ENCODE measurements at places on chromosomes 7 and 10.

DNA sequence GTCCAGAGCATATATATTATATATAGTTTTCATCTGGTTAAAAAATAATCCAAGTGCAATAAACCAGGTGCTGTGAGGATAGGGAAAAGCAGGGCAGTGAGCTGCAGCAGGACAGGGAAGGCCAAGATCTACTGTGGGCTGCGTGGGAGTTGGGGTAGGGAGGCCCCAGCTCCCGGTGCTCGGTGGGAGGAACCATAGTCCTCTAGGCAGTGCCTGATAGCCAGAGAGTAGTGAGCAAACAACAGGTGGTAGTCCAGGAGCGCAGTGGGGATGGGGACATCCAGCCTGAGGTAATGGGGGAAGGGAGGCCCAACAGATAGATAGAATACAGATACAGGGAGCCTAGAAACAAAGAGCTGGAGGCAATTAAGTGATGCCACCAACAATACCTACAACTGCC, 4.1 kb upstream of the BMPR1A start:
- DNase-seq = no peak

DNA sequence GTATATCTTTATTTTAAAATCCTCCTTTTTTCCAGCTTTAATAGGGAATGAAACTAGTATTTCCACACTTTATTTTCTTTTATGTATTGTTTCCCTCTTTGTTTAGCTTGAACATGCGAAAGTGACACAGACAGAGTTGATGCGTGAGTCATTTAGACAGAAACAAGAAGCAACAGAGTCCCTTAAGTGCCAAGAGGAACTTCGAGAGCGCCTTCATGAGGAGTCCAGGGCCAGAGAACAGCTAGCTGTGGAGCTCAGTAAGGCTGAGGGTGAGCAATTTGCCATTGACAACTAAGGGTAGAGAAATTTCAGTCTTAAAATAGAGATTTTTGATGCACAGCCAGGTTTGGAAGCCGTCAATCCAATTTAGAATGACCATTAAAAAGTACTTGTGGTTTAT, 73.1 kb downstream of the CYP51A1 start:
- DNase-seq = no peak

DNA sequence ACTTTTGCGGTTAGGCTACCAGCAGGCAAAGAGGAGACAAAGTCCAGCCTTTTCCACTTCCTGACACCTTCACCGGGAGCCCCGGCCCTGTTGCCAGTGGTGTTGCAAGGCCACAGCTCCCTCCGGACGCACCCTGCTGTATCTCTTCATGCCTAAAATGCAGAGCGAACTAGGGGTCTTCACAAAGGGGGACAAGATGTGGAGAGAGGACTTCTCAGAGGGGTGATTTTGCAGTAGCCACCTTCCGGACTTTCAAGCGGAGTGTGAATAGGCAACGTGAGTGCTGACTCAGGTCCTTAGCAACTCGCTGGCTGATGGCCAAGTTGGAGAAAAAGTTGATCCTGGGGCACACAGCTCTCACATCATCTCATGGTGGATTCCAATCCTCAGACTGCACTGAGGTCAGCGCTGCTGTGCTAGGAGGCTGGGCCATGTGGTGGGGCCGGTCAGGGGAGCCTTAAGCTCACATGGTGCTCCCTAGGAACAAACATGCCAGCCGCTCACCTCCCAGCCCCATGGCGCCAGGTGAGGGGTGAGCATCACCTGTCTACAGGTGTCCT, 166.3 kb downstream of the LCOR start:
- DNase-seq = no peak

GRCh38 chr10:18599392-18599791, 52.0 kb downstream of the NSUN6 start:
- DNase-seq = no peak

- DNase-seq = no peak
These were observed 61.9 kb upstream of the ADO start for GRCh38 chr10:62742536-62743061.

DNA sequence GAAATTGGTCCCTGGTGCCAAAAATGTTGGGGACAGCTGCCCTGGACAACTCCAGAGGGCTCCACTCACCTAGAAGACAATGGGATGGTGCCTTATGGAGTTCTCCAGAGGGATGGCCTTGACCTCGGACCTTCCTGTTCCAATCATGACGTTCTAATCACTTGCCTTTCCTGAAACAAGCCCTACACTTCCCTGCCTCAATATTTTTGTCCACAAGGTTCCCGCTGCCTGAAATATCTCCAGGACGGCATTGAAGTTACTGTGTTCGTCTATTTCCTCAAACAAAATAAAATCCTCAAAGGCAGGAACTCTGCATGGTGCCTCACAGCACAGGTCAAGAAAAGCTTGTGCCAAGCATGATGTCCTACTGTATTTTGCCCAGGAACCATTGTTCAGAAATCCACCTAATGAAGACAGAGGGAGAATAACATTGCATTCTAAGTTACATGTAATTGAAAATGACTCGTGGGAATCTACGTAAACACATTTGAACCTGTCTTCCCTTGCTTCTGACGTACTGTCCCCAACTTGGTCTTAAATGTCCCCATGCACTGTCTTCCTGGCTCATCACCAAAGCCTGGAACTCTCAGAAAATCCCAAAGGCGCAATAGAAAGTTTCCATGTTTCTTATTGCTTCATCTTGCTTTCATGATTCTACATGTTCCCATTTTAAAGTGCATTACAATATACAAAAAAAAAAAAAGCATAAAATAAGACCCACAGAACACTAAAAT, 342.3 kb upstream of the NRP1 start:
- no peak for DNase-seq

DNA sequence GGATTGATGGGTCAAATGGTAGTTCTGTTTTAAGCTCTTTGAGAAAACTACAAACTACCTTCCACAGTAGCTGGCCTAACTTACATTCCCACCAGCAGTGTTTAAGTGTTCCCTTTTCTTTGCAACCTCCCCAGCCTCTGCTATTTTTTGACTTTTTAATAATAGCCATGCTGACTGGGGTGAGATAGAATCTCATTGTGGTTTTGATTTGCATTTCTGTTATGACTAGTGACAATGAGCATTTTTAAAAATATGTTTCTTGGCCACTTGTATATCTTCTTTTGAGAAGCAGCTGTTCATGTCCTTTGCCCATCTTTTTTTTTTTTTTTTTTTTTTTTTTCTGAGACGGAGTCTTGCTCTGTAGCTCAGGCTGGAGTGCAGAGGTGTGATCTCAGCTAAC, 155.2 kb upstream of the BMPER start:
- no peak for DNase-seq

- no peak for DNase-seq
These were observed 6.6 kb upstream of the FMC1 start for GRCh38 chr7:139334399-139335150.

- no peak for DNase-seq
These were observed at the start of gene NPC1L1 for GRCh38 chr7:44541028-44541869. Gene NPC1L1, minus strand, starts transcription at chr7:44541330. Its CDS starts 71 bp downstream, at chr7:44541259.

DNA sequence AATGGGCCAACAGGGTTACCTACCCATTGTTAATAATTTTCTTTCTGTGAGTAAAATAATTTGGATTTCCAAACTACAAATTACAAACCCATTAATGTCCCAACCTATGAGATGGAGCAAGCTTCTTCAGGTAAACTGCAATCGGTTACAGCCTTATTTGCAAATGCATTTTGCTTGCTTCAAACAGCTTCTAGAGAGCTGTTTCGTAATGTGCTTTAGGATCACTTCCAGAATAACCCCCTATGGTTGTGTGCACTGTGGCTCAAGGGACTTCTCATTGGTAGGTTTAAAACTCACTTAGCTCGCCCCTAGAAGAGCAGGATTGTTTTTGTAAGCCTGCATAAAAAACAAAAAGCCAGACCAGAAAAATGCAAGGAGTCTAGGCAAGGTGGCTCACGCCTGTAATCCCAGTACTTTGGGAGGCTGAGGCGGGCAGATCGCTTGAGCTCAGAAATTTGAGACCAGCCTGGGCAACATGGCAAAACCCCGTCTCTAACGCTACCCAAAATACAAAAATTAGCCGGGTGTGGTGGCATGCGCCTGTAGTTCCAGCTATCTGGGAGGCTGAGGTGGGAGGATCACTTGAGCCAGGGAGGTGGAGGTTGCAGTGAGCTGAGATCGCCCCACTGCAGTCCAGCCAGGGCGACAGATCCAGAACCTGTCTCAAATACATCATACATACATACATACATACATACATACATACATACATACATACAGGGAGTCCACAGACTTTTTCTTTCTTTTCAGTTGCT, 3.3 kb upstream of the MAP3K8 start:
- no peak for DNase-seq

- DNase-seq = no peak
These were observed 94.4 kb downstream of the GLRX3 start for GRCh38 chr10:130230611-130231010.

DNA sequence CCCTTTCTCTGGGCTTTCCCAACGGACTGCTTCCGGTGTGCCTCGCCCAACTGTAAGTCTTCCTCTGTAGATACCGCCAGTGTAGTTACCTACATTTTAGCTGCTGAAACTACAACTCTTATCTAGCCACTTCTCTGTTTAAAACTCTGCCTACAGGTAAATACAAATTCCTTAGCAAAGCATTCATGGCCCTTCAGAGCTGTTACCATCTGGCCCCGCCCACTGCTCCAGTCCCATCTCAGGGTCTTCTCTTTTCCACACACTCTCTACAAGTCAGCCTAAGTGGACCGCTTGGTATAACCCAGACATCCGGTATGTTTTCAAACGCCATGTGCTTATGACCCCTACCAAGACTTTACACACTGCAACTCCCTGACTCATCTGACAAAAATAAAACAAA, 41.0 kb upstream of the LAMB4 start:
- DNase-seq = no peak

- no peak for DNase-seq
These were observed 220.9 kb upstream of the HABP2 start for GRCh38 chr10:113331961-113332360.

DNA sequence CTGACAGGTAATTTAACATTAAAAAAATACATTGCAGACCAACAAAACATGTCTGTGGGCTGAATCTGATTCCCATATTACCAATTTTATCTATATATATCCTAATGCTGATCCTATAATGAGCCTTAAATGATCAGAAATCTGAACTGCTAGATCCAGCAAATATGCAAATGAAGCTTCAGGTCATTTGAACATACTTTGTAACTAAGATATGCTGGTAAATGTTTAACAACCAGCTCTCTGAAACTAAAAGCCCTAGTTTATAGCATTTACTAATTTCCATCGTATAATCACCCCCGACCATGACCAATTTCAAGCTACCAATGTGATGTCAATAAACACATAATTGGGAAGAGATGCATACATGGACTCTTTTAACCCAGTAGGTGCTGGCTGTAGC, 42.1 kb downstream of the PANK1 start:
- no peak for DNase-seq

DNA sequence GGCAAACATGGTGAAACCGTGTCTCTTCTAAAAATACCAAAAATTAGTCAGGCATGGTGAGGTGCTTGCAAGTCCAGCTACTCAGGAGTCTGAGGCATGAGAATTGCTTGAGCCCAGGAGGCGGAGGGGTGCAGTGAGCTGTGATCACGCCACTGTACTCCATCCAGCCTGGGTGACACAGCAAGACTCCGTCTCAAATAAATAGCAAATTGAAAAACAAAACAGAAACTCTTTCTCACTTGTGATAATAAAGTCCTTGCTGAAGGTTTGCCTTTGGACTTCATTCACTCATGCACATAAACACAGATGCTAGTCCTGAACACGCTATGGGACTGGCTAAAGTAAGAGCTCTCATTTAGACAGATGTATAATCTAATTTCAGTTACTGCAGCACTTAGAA, 37.6 kb downstream of the ANK3 start:
- no peak for DNase-seq

GRCh38 chr7:133015888-133016287, 66.0 kb downstream of the CHCHD3 start:
- no peak for DNase-seq

DNA sequence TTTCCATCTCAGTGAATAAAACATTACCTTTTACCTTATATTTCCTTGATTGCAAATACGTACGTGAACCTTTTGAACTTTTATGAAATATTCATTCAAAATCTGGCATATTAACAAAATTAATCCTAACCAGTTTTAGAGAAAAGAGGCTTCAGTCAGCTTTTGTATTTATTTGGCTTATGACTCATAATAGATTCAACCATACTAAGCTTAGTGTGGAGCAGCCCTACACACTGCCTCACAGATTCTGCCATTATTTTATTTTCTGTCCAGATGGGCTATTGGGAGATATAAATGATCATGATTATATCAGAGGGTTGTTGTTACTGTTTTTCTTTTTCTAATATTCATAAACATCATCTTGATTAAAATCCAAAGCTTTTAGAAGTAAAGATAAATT, 325.5 kb downstream of the GPR37 start:
- DNase-seq = no peak

GRCh38 chr7:138468244-138469123, 8.4 kb downstream of the TRIM24 start:
- no peak for DNase-seq

GRCh38 chr10:98295907-98296306, 27.9 kb upstream of the LOXL4 start:
- DNase-seq = no peak

- DNase-seq = no peak
These were observed 51.4 kb downstream of the FAM241B start for GRCh38 chr10:69681436-69681835.

DNA sequence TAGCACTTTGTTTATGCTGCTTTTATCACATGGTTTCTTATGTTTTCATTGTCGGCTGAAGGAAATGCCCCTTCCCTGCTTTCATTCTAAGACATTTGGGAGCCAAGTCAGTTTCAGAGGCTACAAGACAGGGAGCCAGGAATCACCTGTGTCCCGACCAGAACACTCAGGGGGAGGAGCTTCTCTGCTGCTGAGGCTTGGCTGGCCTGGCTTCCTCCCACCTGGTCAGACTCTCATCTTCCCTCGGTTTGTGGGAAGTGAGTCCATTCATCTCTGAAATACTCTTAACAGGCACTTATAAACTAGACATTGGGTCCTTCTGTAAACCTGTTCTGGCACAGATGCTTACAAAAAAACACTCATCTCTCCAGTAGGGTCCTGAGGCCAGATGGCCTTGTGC, 19.6 kb upstream of the GOLGA7B start:
- DNase-seq = no peak

DNA sequence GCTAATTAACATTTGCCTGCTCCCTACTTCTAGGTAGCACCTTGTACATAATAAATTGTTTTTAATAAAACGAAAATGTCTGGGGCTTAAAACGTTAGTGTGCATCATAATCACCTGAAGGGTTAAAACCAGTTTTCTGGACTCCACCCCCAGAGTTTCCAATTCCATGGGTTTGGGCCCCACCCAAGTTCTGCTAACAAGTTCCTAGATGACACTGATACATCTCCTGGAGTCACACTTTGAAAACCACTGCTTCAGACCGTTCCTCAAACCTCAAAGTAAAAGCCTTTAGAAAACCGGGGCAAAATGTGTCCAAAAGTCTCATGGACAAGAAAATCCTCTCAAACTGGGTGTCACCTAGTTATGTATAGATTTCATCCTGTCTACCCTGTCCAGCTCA, 9.3 kb downstream of the OSBPL3 start:
- no peak for DNase-seq

DNA sequence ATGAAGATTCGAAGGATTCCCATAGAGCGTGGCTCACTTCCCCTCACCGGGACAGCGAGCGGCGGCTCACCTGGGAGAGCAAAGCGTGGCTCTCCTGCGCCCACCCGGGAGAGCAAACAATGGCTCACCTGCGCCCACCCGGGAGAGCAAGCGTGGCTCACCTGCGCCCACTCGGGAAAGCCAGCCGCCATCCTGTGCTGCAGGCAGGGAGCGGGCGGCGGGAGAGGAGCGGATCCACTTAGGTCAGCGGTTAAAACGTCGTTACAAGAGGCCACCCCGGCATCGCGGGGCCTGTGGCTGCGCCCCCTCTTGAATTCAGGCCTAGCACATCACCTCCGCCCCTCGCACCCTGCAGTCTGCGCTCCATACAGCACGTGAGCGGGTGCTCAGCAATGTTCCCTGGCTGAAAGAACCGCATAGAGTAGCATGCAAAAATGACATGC, 461 bp upstream of the FIGNL1 start:
- DNase-seq = no peak

All from activated CD8-positive, alpha-beta memory T cell treated with anti-CD3 and anti-CD28 coated beads for 1 hour (primary cell).